Activated naive CD4-positive, alpha-beta T cell treated with anti-CD3 and anti-CD28 coated beads, Interleukin-2, amount 10 ng/mL, durations not matched to agents 7 days and 5 days (primary cell): ENCODE measurements at places on chromosomes 2 and 18.

- peak; percentile 80 for DNase-seq
Observed at GRCh38 chr2:222939208-222939856, 78.5 kb downstream of the ACSL3 start.

GRCh38 chr2:113119111-113119510 is 8.3 kb upstream of the IL1RN start:
- DNase-seq, result no peak

GRCh38 chr2:136131961-136132824 is 14.2 kb upstream of the CXCR4 start:
- peak; percentile 85 for DNase-seq

GRCh38 chr2:203061346-203061745 is 46.7 kb downstream of the NBEAL1 start:
- no peak for DNase-seq

- DNase-seq, result no peak
Observed at GRCh38 chr2:38218591-38218991, 142.6 kb upstream of the CYP1B1 start.

- DNase-seq, result no peak
Observed at GRCh38 chr2:31362581-31362980, 52.0 kb downstream of the XDH start.
